ENCODE measurements at places on chromosomes 4 and X. TPM values are rescaled to one million over a fixed set of nuclear protein-coding genes. Genes with fewer than 3 reads are reported as not detected.

The CCKAR gene
- total RNA-seq, result not detected

The EFHC2 gene
- not detected for total RNA-seq

The COX7B2 gene
- not detected for total RNA-seq

The AGTR2 gene
- not detected for total RNA-seq

The VCX2 gene
- total RNA-seq, result not detected

The DGKK gene
- not detected for total RNA-seq

The TMSB15B gene
- total RNA-seq, result 8.9 TPM

The GABRG1 gene
- not detected for total RNA-seq

The DSPP gene
- total RNA-seq, result not detected

The PABPC1L2B gene
- total RNA-seq, result not detected

The MAGEB2 gene
- not detected for total RNA-seq
